ENCODE measurements at places on chromosomes 1 and 21.

- DNase-seq, result no peak
Observed at GRCh38 chr1:14956579-14957195, 196.9 kb upstream of the TMEM51 start.

- DNase-seq, result no peak
Observed at GRCh38 chr1:37888022-37888700, 28.8 kb upstream of the MTF1 start.

- no peak for DNase-seq
Observed at GRCh38 chr1:28326515-28326914, 2.3 kb upstream of the MED18 start.

- no peak for DNase-seq
Observed at GRCh38 chr1:87404296-87404695, 75.6 kb downstream of the LMO4 start.

DNA sequence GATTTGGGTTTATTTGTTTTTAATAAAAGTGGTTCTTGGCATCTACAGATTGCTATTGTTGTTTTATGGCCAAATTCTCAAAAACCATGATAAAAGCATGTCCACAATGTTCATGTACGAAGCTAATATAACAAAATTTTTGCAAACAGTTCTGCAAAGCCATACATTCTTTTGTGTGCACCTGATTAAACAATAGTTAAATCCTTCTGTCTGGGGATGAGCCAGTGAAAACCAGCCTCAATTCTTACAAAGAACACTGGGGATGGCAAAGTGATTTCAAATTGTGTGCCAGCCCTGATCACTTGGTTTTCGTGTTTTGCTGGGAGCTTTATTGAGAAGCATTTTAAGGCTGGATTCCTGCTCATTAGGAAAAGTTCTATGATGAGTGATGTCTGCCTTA lies 149.1 kb upstream of the MAGI3 start:
- no peak for DNase-seq

GRCh38 chr1:195745189-195746010 lies 862.8 kb downstream of the KCNT2 start:
- DNase-seq, result no peak

DNA sequence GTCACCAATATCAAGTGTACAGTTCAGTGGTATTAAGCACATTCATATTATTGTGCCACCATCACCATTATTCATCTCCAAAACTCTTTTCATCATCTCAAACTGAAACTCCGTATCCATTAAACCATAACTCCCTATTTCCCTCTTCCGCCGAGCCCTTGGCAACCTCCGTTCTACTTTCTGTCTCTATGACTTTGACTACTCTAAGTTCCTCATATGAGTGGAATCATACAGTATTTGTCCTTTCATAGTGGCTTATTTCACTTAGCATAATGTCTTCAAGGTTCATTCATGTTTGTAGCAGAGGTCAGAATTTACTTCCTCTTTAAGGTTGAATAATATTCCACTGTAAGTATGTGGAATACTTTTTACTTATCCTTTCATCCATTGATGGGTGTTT lies 21.7 kb downstream of the SELP start:
- no peak for DNase-seq

- DNase-seq, result no peak
Observed at GRCh38 chr1:10007169-10007568, 10.1 kb downstream of the RBP7 start.

GRCh38 chr1:236090741-236091147 lies 25.9 kb upstream of the NID1 start:
- no peak for DNase-seq

DNA sequence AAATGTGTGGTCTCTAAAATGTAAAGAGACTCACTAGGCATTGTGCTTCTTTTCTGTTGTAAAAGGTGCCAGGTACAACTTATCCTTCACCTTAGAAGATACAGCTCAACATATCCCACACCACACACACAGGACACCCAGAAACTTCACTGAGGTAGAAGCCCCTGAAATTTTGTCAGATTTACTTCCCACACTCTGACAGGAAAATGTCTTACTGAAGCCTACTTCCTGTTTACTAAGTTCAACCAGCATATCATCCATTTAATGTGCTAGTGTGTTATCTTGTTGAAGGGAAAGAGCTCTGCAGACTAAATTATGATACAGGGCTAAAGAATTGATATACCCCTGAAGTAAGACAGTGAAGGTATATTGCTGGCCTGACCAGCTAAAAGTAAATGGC lies 39.9 kb upstream of the INSL5 start:
- DNase-seq, result no peak

GRCh38 chr1:116033322-116033721 lies 57.0 kb downstream of the SLC22A15 start:
- DNase-seq, result peak; percentile 76

- no peak for DNase-seq
Observed at GRCh38 chr1:23357138-23357908, 12.3 kb downstream of the ZNF436 start.

- DNase-seq, result peak; percentile 92
Observed at GRCh38 chr1:183417772-183418491, at the start of gene NMNAT2. Gene NMNAT2 (minus strand): TSS chr1:183418380. CDS start chr1:183418267, 113 bp downstream.

DNA sequence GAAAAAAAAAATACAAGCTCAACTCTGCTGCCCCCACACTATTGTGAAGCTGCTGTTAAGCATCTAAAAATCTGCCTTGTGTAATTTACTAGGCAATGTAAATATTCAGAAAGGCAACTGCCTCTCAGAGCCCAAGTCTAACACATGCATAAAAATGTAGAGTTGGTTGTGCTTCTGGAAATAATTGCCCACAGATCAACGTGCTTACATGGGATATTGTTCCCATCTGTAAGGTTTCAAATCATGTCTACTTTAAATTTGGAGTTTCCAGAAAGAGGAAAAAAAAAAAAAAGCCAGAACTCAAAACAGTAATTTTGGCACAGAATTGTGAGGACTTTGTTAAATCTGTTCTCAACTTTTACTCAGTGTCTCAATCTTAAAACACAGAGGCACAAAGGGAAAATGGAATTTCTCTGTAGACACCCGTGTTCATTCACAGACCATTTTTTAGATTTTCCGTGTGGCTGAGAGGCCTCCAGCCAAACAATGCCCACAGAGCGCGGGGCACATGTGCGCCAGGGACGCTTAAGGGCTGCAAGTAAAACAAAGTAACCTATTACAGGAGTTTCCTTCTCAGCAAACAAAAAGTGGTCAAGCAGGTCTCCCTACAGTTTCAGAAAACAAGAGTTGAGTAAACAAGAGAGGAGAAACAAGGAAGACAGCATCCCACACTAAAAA lies 115.5 kb downstream of the RERE start:
- peak; percentile 56 for DNase-seq

DNA sequence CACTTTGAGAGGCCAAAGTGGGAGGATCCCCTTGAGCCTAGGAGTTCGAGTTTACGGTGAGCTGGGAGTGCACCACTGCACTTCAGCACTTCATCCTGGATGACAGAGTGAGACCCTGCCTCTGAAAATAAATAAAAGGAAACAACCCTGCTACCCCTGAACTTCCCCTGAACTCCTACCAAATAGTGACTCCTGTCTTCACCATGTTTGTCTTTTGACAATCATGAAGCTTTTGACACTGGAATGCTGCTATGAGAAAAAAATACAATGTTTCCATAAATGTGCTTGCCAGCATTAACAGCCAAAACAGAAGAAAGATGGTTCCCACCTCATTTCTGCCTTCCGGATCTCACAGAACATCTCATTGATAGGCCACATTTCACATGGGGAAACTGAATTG lies 10.4 kb downstream of the ZBTB8A start:
- DNase-seq, result no peak

GRCh38 chr1:167330601-167331293 lies 110.1 kb downstream of the POU2F1 start:
- DNase-seq, result no peak

DNA sequence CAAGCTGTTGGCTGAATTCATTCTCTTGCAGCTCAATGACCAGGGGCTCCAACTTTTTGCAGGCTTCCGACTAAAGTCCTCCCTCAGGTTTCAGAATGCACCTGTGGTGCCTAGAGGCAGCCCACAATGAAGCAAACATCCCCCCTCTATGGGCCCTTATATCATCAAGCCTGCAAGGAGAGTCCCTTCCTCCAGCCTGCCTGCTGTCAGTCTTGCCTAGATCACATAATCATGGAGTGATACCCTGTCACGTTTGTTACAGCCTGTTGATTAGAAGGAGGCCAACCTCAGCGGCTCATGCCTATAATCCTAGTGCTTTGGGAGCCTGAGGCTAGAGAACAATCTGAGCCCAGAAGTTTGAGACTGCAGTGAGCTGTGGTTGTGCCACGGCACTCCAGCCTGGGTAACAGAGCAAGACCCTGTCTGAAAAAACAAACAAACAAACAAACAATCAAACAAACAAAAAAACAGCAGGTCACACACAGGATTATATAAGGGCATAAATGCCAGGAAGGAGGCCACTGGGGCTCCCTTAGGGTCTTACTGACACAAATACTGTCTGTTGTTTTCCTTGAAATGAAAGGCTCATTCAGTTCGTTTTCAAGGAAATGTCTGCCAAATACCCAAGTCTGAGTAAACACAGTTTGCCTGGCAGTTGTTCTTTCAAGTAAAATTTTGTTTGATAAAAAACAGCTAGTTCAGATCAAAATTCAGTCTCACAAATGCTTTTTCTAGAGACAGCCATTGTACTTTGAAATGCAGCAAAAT lies 4.7 kb upstream of the SPRR3 start:
- no peak for DNase-seq

- DNase-seq, result no peak
Observed at GRCh38 chr1:45922813-45923212, 119.4 kb downstream of the MAST2 start.

DNA sequence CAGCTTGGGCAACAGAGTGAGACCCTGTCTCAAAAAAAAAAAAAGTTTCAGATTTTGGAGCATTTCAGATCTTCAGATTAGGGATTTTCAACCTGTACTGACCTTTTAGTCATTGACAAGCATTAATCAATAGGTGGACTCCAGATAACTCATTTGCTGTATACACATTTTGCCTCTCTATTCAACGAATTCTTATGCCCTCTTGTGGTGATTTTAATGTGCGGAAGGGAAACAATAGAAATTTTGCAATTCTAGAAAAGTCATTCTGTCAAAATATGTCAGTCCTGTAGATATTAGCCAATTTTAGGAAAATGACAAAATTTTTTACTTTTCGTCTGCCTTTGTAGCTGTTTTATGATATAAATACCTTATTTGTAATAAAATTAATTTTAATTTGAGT lies 11.6 kb upstream of the OR2G2 start:
- DNase-seq, result peak; percentile 2

DNA sequence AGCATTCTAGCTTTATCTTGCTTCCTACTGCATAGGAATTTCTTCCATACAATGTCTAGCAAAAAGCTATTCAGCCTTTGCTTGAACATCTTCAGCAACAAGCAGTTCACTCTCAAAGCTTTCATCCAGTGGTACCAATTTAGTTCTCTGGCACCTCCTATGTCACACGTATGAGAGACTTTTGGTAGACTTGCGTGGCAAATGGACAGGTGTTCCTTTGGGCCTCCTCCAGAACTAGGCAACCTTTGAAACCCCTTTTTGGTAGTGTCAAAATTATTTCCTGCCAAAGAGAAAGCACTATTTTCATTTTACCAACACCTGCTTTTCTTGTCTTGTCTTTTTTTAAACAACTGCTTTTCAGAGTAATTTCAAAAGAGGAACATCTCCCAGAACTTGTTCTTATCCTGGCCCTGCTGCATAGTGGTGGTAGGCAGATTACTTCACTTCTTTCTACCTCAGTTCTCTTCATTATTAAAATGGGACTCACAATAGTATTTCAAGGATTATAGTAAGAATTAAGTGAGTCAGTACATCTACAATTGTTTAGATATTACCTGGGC lies 122.4 kb downstream of the MAST2 start:
- DNase-seq, result no peak

- no peak for DNase-seq
Observed at GRCh38 chr1:181173761-181174447, 85.4 kb downstream of the IER5 start.

GRCh38 chr1:43522776-43523480 lies 7.8 kb upstream of the PTPRF start:
- no peak for DNase-seq

- no peak for DNase-seq
Observed at GRCh38 chr1:198529414-198529813, 11.1 kb downstream of the ATP6V1G3 start.

DNA sequence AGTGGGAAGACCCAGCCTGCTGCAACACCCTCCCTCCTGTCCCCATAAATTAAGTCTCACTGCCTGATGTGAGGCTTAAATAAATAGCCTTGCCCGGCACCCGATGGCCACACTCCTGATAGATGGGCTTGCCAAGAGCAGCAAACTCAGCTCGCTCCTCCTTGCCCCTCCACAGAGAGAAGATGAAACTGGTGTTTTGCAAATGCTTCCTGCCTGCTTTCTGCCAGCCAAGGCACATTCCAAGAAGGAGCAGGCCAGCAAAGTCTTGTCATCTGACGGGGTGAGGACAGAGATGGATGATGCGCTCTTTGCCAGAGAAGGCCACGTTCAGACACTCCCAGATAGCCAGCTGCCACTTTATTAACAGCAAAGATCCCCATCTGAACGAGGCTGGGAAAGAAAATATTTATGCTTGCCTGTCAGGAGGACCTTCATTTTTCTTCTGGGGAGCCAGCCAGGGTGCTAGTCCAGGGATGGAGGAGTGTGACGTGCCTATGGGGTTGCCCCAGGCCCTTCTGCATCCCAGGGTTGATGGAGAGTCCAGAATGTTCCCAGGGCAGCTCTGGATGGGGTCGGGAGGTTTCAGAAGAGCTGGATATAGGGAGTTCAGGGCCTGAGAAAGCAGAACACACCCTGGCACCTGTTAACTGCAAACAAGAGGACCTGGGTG lies 265.4 kb downstream of the FOXD2 start:
- DNase-seq, result no peak

- DNase-seq, result peak; percentile 19
Observed at GRCh38 chr1:55210990-55211801, 4.0 kb downstream of the USP24 start.

DNA sequence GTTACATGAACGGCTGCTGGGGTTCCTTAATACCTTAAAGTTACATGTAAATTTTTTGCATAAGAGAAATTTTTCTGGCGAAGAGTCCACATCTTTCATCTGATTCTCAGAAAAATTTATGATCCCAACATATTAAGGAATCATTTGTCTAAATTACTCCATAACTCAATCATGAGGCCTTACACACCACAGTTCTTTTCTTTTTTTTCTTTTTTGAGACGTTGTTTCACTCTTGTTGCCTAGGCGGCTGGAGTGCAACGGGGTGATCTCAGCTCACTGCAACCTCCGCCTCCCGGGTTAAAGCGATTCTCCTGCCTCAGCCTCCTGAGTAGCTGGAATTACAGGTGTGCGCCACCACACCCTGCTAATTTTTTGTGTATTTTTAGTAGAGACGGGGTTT lies 2.1 kb upstream of the S100A11 start:
- DNase-seq, result no peak

DNA sequence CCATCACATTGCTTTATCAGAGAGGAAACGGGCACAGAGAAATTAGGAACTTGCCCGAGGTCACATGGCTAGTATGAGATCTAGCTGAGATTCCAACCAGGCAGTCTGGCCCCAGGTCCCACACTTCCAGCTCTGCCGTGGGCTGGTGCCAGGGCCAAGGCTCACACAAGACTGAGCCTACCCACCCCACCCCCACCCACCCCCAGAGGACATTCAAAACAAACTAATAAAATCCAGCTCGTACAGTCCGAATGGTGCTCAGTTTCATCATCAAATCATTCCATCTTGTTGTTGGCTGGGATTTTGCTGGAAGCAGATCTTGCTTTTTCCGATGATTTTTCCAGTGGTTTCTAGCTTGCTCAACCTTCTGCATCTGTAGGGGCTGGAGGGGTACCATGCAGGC lies 27.9 kb downstream of the MATN1 start:
- no peak for DNase-seq

Measured in NCI-H526 treated with DMSO at 0.1 percent for 48 hours (cell line).